ENCODE measurements at places on chromosomes 11 and 22.
A peak's percentile ranks its signal among the peaks of the same experiment; 100 is the strongest.

DNA sequence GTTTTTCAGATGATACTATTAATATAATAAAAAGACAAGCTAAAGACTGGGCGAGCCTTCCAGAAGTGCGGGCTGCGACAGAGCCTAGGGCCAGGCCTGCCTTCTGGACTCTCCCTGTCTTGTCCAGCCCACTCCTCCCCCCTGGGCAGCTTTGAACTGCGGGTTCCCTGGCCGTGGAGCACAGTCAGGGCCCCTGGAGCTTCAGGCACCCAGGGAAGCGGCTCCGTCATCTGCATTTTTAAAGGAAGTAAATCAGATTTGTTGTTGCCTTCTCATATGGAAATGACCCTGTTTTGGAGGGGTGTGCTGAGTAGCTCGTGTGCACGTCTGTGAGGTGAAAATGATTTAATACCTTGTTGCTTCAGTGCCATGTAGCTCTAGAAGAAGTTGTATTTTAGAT lies 265.3 kb downstream of the TBC1D22A start:
- ATAC-seq: no peak

GRCh38 chr11:12746593-12747097 lies 72.4 kb downstream of the TEAD1 start:
- ATAC-seq: peak; percentile 85

GRCh38 chr22:48334971-48335370 lies 1492.7 kb downstream of the BRD1 start:
- no peak for ATAC-seq

DNA sequence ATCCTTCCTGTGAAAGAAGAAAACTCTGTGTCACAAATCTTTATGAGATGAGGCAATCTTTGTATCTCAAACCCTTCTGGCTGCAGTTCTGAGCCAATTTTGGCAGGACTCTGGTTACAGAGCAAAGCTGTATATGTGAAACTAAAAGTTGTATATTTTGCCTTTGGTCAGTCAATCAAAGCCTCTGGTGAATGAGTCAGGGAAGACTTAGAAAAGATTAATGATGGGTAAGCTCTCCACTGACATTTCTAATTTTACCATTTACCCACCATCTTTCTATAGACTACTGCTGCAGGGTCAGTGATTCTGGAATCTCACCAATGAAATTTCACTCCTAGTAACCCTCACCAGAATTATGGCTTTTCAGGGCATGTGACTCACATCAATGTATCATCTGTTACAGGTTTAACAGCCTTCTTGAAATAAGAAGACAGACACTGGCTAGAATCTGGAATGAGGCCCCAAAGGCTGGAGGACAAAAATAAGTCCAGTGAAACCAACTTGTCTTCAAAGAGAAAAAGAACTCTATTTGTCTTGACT lies 43.3 kb downstream of the USP35 start:
- peak; percentile 74 for ATAC-seq

DNA sequence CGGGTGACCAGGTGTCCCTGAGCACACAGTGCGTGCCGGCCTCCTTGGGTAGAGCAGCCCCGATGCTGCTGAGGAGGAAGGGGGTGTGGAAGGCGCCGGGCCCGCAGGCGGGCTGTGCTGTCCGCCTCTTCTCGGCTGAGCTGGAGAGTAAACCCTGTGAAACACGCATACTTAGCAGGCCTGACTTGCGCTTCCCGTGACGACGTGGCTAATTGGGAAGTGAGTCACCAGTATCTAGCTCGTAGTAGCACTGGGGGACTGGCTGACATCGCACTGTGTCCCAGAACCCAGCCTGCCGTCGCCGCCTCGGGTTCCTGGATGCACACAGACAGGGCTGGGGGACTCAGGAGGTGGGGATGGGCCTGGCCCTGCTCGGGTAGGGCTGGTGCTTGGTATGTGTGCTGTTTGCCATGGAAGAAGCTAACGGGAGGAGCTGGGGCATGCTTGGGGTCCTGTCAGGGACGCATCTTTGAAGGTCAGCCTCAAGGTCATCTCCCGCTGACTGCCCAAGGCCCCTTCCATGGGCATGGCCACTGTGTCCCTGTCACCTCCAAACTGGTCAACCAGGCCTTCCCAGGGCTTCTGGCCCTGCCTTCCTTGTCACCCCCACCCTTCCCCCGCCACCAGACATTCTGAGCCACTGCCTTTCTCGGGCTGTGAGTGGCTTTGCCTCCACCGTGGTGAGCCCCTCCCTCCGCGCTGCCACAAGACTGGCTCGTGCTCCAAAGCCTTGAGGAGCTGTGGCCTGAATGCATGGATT lies 1327.0 kb downstream of the BRD1 start:
- no peak for ATAC-seq

GRCh38 chr11:67433536-67434394 lies 3.7 kb downstream of the PTPRCAP start:
- ATAC-seq: no peak

- ATAC-seq: peak; percentile 24
Observed at GRCh38 chr22:21051831-21052400, 6.2 kb downstream of the LRRC74B start.

DNA sequence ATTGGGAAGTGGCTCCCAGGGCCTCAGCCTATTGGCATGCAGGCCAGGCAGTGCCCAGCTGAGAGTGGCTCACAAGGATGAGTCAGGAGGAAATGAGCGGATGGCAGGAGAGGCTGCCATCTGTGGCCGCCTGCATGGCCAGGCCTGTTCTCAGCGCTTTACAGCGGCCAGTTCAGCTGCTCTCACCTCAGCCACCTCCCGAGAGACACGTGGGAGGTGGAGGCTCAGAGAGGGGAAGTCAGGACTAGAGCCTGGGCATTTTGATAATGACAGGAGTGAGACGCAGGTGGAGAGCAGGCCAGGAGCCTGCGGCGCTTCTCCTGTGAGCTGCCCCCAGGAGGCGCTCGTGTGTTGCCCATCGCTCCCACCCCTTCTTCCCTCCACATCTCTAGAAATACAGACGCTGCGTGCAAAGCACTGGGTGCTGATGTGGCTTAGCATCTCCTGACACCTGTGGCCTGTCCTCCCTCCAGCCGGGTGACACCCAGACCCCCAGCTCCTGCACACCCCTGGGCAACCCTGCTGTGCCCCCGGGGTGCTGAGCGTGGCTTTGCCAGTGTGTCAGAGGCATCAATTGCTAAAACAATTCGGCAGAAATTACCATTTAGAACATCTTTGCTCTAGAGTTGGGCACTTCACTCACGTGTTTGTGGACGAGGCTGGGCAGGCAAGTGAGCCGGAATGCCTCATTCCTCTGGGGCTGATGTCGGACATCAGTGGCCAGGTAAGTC lies 21.4 kb upstream of the PANX2 start:
- peak; percentile 73 for ATAC-seq
